ENCODE measurements at places on chromosomes 7 and 10.

DNA sequence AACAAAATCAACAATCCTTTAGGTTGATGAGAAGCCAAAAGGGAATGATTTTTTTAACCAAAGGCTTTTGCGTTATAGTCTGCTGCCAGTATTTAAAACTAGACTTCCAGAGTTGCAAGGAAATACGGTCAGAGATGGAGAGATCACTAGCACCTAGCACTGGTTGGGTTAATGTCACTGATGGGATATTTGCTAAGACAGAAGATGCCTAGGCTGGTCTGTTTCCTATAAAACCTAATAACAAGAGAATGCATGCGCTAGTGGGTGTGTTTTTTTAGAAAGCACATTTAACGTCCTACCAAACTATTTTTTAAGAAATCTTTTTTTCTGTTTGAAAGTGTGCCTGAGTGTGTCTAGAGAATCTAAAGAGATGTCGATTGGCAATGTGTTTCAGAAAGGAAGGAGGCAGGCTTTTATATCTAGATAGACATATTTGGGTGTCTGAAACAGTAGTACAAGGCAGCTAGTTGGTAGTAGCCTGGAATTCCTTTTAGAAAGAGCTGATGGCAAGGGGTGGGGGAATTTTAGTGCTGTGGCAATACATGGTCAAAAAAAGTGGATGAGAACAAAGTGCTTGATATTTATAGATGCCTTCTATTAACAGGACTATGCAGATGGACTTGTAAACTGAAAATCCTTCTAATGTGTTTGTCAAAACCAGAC lies 863 bp downstream of the CALD1 start:
- no peak for DNase-seq

DNA sequence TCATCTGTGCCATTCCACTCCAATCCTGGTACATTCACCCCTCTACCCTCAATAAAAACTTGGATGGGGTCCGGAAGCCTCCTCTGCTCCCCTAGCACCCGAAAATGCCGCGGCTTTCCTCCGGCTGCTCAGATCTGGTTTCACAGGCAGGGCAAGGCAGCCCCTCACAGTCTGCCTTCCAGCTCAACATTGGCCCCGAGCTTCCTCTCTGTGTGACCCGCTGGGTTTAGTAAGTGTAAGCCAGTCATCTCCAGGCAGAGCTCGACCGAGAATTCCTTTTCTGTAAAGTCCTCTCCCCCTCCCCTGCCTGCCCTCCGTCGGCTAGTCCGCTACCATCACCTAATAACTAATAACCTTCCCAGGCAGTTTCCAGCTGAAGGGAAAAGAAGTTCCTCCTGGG lies 3.4 kb downstream of the INHBA start:
- DNase-seq: no peak

DNA sequence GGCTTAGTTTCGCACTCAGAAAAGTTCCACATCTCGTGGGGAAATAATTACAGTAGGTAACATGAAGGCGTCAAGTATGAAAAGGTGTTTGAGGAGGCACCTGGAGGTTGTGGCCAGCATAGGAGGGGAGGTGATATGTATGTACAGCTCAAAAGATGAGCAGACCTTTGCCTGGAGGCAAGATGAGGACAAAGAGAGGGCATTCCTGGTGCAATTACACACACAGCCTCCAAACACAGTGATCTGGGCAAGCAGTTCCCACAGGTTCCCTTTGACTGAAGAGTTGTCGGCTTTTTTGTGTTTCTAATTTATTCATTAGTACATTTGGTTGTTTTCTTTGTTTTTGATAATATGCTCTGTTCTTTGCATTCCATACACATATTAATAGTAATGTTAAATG lies 46.9 kb downstream of the CDK14 start:
- no peak for DNase-seq

- no peak for DNase-seq
Observed at GRCh38 chr7:112176693-112177415, 29.3 kb downstream of the DOCK4 start.

DNA sequence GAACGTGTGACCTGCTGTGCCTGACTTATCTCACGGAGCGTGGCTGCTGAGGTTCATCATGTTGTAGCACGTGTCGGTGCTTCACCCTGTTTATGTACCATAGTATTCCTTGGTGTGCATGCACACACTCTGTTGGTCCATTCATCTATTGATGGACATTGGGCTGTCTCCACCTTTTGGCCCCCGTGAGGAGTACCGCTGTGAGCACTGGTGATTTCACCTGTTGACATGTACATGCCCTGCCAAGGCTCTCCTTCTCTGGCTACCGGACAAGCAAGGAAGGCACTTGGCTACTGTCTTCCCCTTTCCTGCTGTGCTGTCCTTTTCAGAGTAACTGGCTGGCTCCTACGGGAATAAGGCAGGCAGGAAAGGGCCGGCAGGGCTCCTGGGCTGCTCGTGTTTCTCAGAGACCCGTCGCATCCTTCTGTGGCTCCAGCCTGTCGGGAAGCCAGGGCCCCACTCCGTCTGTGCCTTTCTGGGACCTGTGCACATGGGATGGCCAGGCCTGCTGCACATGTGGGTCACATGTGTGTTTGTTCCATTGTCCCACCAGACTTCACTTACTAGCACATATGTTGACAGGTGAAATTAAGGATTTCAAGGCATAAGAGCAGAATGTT lies 17.8 kb upstream of the TBRG4 start:
- no peak for DNase-seq

- DNase-seq: no peak
Observed at GRCh38 chr10:103681617-103682399, 173.6 kb downstream of the SH3PXD2A start.

DNA sequence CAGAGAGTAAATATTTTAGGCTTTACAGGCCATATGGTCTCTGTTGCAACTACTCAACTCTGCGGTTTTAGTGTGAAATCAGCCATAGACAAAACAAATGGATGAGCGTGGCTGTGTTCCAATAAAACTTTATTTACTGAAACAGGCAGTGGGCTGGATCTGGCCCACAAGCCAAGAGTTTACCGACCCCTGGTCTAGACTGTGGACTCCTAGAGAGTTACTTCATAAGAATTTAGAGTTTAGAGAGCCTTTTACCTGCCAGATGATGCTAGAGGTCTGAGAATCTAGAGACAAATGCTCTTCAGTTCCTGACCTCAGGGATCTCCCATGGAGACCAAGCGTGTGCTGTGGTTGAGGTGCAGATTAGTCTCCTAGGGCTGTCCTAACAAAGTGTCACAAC lies 174.8 kb downstream of the PTEN start:
- DNase-seq: no peak

DNA sequence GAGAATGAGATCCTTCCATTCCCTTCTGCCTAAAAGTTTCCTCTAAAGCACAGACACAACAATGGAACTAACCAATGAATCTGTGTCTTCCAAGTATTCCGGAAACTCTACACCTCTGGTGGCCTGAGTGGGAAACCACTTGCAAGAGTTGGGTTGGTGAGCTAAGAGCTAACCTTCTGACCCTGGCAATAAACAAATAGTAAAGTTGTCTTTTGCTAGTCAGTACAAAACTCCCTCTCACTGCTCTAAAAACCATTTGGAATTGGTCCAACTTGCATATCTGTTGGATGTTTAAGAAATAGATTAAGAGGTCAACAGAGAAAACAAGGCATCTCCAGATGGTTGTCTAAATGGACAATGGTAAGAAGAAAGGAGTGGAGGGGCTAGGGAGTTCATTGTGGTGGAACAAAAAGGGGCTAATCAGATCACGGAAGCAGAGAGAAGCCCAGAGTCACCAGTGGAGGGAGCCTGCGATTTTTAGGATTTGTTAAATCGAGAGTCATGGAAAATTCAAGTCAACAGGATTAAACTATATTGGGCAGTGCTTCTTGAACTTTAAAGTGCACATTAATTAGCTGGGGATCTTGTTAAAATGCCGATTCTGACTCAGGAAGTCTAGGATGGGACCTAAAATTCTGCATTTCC lies 192.3 kb downstream of the EVX1 start:
- no peak for DNase-seq

DNA sequence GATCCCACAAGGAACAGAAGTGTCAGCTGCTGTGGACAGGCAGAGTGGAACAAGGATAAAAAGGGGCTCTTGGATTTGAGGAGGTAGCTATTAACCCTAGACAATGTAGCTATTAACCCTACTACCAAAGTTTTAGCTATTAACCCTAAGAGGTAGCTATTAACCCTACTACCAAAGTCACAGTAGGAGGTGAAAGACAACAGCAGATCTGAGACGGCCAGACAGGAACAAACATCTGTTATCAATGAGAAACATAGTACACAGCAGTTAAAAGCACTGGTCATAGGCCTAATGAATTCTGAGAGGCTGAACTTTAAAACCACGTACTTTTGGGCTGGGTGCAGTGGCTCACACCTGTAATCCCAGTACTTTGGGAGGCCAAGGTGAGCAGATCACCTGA lies 11.9 kb downstream of the ERCC6 start:
- DNase-seq: no peak

- no peak for DNase-seq
Observed at GRCh38 chr10:54203401-54203800, 597.6 kb downstream of the PCDH15 start.

GRCh38 chr10:12351447-12351846 lies 2.1 kb downstream of the CAMK1D start:
- no peak for DNase-seq
